CD8-positive, alpha-beta T cell (primary cell): ENCODE measurements at places on chromosomes 2 and 18. TPM values are rescaled to one million over a fixed set of nuclear protein-coding genes. Genes with fewer than 3 reads are reported as not detected.

DNA sequence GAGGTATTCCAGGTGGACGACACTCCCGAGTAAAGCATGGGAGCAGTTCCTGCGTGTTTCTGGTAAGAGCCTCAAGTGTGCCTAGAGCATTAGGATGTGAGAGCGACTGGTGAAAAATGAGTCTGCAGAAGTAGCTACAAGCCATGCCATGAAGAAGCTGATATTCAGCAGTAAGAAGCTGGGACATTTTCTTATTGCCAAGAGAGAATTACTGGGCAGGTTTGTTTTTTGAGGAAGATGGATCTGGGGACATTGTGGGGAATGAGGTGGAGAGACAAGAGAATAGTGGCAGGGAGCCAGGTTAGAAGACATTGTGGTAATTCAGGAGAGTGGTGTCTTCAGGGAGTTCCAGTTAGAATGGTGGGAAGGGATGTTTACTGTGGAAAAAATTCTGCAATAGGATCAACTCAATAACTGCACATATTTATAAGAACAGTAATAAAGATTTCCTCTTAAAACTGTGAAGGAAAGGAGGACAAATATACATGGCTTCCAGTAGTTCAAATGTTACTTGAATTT lies 38.2 kb downstream of the CRIM1 start:
- no peak for DNase-seq

DNA sequence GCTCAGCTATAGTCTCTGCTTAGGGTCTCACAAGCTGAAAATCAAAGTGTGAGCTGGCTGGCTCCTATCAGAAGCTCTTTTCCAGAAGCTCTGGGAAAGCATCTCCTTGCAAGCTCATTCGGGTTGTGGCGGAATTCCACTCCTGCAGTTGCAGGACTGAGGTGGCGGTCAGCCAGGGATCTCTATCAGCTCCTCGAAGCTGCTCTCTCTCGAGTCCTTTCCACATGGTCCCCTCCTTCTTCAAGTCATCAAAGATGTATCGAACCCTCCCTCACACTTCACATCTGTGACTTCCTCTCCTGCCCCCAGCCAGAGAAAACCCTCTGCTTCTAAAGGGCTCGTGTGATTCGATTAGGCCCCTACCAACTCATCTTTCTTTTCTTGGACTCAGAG lies 141.7 kb downstream of the ZFP36L2 start:
- DNase-seq = no peak

- DNase-seq = no peak
Observed at GRCh38 chr2:23639406-23639982, 254.5 kb downstream of the KLHL29 start.

DNA sequence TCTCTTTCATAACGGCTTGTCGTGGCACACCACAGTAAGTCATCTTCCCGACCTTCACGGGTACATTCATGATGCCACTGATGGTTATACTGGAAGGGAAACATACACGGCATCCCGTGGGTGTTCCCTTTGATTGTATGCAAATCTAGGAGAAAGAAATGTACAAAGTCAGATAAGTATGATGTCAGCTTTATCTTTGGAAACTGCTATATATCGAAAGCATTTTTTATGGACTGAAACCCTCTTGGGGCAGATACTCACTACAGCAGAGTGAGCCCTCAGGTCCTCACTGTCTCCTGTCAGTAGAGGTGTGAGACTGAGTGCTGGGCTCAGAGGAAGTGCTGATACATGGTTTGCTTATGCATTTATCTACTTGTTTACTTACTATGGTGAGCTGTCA lies 20.4 kb downstream of the PLA2R1 start:
- no peak for DNase-seq

DNA sequence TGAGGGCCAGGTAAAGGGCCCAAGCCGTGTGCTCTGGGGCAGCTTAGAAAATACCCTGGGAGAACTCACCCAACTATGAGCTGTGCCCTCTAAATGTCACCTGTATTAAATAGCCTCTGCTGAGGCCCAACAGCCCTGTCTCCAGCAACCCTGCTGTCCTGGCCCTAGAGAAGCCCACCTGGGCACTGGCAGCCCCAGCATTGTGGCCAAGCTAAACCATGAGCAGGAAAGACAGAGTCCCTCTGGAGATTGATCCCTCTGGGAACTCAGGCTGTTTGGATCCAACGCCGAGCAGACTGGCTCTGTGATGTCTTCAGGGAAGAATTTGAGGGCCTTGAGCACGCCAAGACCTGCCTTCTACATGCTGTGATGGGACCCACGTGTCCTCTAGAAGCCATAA lies 126.5 kb downstream of the TTC32 start:
- DNase-seq = no peak

DNA sequence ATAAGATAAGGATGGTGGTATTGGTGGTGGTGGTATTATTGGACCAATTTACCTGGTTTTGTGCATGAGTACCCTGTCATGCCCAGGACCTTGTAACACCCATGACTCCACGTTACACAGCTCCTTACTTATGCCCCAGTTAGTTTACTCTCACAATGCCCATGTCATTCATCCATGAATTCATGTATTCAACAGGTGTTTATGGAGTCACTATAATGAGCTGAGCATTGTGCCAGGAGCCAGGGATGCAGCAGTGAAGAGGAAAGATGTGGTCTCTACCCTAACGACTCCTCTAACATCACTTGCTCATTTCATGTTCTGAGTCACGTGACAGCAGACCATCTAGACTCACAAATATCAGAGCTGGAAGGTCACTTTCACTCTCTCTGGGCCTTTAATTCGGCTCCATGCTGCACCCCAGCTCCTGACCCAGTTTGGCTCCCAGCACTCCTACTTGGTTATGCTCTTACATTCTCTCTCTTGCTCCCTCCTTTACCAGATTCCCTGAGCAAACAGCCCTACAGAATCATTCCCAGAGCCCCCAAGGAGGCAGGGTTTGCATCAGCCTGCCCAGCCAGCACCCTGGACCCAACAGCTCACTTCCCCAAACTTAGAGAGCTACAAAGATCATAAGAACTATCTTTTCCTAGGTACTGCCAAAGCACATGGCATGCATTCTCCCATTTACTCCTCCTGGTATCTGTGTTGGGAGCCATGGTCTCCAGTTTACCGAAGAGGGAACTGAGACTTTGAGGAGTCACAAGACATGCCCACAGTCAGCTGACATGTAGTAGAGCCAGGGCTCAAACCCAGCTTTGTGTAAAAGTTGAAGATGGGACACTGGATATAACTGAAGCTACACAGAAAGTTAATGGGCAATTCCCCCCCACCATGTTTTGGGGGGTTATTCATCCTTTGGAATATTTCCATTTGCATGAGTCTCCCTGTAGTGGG lies 449.9 kb downstream of the LRATD1 start:
- no peak for DNase-seq

GRCh38 chr2:121214296-121214695 lies 70.7 kb downstream of the TFCP2L1 start:
- DNase-seq = no peak

DNA sequence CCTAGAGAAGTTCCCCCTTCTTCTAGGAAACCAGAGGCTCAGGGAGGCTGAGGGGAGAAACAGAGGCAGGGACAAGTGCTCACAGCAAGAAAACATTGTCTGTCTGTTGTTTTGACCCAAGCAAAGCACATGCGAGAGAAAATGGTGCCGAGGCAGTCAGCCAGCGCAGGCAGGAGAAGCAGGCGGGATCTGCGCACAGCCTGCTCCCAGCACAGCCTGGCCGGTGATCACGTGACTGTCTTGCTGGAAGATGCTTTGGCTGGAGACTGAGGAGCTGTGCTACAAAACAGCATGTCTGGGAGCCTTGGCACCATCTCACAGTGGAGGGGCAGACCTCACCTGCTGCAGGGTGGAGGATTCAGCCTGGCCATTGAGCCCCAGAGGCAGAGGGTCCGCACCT lies 93.7 kb upstream of the MYCN start:
- DNase-seq = no peak

GRCh38 chr2:207135801-207136457 lies 29.8 kb downstream of the KLF7 start:
- no peak for DNase-seq

DNA sequence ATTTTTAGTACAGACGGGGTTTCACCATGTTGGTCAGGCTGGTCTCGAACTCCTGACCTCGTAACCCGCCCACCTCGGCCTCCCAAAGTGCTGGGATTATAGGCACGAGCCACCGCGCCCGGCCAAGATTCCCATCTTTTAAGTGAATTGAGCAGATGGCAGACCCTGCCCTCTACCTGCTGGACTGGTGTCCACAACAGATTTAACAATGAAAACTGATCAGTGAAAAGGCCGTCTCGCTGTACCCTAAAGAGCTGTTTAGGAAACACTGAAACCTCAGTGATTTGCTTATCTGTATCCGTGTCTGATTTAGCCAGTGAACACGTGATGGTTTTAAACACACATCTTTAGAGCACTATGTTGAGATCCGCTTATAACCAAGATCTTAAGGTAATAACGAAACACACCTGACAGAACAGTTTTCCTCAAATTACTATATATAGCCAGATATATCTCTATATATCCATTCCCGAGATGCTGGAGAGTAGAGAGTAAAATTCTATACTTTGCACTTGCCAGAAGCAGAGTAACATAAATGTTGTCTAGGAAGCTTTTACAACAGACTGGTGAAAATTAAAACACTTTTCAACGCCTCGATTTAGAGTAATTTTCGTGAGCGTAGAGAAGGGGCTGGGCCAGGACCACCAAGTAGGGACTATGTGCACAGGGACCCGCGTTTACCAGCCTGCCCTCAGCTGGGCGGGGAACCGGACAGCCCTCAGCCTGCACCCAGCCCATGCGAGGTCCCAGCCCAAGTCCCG lies 594 bp downstream of the FAM161A start:
- DNase-seq = peak; percentile 29

DNA sequence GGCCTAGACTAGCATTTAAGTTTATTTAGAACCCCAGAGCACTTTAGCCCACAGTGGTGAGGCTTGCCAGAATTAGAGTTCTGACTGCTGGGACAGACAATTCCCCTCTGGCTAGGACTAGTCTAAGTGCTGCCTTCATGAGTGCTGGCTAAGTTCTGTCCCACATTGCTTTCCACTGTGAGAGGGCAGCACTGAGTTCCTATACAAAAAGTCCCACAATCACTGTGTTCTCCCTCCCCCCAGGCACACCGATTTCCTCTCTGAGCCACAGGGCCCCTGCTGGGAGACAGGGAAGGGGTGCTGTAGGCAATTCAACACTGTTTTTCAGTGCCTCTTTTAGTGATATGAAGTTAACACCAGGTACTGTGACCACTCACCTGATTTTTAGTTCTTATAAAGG lies 310.9 kb downstream of the DLGAP1 start:
- no peak for DNase-seq

- DNase-seq = peak; percentile 69
Observed at GRCh38 chr2:230924470-230925341, at the start of gene GPR55. TSS of gene GPR55 (minus strand) at chr2:230925242. CDS start at chr2:230910962, 14,280 bp downstream.

- no peak for DNase-seq
Observed at GRCh38 chr18:457140-457519, 43.4 kb downstream of the COLEC12 start.

- DNase-seq = no peak
Observed at GRCh38 chr18:46482831-46483230, 174.2 kb downstream of the LOXHD1 start.

- DNase-seq = no peak
Observed at GRCh38 chr18:60347526-60348045, 25.0 kb downstream of the MC4R start.

DNA sequence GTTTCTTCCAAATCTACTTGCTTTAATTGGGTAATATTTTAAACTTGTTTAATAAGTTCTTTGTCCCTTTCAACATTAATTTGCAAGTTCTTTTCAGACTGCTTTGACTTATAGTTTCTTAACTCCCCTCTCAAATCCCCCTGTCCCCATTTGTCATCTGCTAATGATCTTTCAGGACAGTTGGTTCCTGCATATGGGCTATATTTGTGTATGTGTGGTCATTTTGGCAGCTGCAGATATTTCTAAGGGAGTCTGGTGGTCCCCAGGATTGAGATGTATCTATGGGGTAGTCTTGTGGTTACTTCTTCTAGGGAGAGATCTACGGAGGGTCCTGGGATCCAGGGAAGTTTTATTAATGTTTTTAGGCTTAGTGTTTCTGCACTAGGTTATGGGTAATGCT lies 120.6 kb upstream of the SP3 start:
- DNase-seq = no peak

Gene IL1B
- total RNA-seq = not detected

Gene RFX8
- not detected for total RNA-seq

Gene SMYD1
- total RNA-seq = not detected

Gene GAL3ST2
- 0.81 TPM for total RNA-seq

Gene C2orf81
- 1.8 TPM for total RNA-seq
